ENCODE measurements at places on chromosomes 5 and 9.

DNA sequence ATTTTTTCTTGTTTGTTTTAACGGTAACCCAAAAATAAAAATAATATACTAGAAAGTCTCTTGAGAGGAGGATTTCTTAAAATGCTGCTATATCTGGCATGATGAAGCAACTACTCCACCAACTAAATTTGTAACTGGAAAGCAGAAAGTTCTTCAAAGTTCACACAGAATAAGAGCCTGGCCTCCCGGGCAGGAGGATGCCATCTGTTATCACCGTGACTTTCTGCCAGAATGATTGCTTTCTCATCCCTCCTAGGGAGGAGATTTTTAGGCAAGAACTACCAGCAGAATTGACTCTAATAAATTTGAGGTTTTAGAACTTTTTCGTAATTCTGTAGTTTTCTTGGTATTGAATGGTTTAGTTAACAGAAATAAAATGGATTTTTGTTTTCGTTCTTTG lies 464.6 kb upstream of the ACTBL2 start:
- no peak for DNase-seq

- DNase-seq, result no peak
Observed at GRCh38 chr5:78974601-78975000, 10.5 kb downstream of the ARSB start.

DNA sequence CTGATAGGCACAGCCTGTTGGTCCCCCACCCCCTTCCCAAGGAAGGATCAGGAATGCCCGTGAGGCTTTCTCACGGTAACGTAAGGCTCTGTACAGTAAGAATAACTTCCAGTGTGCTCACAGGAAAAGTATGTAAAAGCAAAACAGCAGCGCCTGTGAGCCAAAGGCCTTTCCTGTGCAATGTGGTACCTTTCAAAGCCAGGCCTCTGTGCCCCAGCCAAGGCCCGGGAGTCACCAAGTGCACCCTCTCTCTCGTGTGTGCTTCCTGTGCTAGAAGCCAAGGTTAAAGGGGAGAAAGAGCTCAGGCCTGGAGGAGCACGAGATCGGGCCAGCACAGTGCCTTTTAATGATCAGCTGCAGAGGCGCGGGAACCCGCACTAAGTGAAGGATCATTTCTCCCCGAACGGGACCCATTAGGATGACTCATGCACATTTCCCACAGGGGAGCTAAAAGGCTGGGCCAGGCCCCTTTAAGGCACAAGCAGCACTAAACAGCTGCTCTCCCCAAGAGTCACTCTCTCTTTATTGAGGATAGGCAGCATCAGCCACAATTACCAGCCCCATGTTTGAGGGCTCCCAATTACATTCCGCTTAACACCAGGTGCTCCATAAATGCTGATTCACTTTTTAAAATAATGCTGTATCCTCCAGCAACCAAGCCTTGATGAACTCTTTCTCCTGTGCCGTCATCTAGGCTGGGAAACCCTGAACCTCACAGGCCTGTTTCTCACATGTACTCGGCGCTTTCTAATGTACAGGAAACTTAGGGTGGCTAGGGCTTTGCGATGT lies 42.8 kb downstream of the SHB start:
- no peak for DNase-seq

DNA sequence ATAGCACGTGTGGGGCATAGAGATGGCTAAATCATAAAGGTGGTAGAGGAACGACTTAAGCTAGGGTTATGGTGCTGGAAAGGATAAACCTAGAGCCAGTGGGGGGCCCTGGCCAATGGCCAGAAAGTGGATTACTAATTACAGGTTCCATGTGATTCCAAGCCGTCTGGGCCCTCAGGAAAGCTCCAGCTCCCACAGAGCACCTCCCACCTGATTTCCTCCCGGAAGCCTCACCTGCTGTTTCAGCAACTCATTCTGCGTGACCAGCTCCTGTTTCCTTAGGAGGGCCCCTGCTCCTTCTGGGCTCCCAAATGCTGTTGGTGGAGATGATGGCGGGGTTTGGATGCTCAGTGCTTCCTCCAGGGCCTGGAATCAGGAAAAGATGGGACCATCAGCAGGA lies 16.2 kb downstream of the GPX3 start:
- no peak for DNase-seq

DNA sequence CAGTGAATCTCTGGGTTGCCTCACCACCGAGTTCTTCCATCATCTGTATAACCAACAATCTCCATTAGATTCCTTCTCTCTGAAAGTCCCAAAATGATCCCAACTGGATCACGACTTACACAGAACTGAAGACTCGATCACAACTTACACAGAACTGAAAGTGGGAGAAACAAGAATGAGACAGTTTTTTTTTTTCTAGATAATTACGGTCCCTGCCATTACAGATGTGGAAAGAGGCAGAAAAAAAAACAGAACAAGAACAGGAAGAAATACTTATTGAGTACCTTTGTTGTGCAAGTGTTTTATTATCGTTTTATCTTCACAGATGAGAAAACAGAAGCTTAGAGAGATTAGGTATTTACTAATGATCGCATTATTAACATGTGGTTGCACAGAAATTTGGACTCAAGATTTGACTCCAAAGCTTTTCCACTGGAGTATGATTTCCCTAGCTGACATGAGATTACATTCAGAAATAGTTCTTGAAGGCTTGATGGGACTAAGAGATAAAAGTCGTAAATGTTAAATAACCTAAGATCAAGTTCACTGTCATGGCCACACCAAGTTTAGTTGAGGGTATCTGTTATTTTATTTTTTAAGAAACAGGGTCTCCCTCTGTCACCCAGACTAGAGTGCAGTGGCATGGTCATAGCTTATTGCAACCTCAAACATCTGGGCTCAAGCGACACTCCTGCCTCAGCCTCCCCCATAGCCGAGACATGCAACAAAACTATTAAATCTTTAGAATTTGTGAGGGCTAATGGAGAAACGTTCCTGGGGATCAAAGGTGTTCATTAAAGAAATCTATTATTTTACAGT lies 8.9 kb downstream of the PLK2 start:
- DNase-seq, result no peak

GRCh38 chr9:136625101-136626065 lies 37.3 kb upstream of the EGFL7 start:
- no peak for DNase-seq

DNA sequence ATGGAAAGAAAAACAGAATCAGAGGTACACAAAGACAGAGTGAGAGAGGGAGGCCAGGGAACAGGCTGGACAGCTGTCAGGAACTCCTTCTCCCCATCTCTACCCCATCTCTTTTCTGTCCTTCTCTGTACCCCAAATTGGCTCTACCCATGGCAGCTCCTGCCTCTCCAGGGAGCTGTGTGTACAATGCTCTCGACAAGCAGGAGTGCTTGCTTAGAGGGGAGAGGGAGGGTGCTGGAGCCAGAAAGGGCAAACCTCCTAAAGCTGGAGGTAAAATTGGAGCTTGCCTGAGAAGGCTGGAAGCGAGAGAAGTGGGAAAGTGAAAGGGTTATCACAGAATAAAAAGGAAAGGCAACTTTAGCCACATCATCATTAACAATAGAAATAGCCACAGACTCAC lies 6.4 kb downstream of the TPM2 start:
- no peak for DNase-seq

- DNase-seq, result no peak
Observed at GRCh38 chr5:63811286-63811685, 151.0 kb downstream of the HTR1A start.

DNA sequence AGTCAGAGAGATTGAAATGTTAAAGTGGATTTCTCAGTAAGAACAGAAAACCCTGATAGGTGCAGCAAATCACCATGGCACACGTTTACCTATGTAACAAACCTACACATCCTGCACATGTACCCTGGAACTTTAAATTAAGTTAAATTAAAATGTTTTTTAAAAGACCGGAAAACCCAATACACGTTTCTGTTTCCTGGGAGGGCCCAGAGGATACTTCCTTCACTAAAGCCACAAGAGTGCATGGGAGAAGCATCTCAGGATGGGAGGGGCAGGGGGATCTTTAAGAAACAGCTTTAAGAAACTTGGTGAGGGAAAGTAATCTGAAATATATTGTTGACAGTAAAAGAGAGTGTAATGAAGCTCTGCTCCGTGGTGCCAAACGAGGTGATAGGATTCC lies 164.7 kb upstream of the PTGER4 start:
- DNase-seq, result no peak

DNA sequence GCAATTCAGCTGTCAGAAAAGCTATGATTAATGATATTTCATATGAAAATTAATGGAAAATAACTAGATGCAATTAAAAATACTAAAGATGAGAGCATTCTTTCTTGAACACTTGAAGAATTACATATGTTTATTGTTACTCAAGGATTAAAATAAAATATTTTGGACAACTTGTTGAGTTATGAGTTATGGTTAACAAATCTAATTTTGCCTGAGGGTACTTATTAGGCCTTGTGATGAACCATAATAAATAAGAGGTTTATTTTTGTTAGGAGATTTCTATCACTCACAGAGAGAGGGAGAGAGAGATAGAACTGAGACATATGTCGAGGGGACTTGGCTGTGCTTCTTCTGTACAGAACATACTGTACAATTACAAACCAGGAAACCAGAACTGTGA lies 183.7 kb downstream of the ISL1 start:
- DNase-seq, result no peak

DNA sequence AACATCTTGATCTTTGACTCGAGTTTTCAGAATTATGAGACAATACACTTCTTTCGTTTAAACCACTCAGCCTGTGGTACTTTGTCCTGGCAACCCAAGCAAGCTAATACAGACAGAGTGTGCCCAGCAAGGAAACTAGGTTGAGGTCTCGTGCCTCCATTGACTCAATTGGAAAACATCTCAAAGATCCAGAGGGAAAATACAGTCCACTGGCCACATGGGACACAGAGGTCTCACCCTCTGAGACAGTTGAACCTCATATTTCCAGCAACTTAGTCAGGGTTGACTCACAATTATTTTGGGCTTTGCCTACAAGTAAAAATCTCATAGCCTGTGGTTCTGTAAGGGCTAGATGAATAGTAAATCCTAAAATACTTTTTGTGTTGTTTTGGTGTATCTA lies 631.5 kb downstream of the MTRR start:
- no peak for DNase-seq

- DNase-seq, result no peak
Observed at GRCh38 chr9:117233016-117233415, 181.8 kb downstream of the ASTN2 start.

DNA sequence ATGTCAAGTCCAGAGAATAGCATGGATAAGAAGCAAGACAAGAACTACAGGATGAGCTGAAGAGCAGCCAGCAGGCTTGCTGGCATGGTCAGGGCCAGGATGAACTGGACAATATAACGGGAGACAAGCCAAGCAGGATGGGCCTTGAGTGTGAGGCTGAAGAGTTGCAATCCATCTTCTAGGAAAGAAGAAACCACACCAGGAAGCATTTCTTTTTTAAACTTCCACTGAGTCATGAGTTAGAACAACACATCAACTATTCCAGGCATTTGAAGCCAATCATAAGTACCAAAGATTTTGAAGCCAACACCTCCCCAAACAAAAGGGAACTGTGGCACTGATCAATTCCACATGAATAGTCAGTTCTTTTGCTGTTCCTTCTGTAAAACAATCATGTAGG lies 27.3 kb downstream of the SLC31A2 start:
- DNase-seq, result no peak

DNA sequence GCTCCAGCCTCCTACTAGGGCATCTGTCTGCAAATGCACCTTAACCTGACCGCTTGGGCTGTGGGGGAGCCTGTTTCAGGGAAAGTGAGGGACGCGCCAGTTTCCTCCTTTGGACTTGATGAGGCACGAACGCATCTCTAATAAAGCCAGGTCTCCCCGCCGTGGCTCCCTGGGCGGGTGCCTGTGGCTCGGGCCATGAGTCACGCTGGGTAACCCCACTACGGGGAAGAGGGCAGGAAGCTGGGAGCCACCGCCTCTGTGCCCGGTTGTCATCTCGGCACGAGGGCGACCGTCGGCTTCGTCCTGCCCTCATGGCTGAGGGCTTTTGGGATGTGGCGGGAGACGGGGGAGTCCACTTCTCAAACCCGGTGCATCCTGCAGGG lies 12.1 kb downstream of the NOTCH1 start:
- no peak for DNase-seq

GRCh38 chr9:108812396-108813025 lies 43.3 kb downstream of the ACTL7B start:
- DNase-seq, result no peak

DNA sequence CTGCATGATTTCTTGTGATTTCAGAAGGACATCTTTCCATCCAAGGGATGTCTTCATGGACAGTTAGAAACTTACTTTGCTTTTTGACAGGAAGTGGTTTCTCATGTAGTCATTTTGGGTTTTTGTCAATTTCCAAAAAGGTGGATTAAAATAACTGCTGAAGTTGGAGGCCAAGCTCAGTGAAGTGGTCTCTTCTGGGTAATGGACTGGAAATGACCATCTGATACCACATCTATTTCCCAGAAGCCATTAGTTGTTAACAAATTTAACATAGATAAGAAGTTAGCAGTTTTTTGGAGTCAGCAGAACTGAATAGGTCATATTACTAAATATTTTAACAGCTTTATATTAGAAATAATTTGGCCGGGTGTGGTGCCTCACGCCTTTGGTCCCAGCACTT lies 86.2 kb upstream of the MYO10 start:
- no peak for DNase-seq

DNA sequence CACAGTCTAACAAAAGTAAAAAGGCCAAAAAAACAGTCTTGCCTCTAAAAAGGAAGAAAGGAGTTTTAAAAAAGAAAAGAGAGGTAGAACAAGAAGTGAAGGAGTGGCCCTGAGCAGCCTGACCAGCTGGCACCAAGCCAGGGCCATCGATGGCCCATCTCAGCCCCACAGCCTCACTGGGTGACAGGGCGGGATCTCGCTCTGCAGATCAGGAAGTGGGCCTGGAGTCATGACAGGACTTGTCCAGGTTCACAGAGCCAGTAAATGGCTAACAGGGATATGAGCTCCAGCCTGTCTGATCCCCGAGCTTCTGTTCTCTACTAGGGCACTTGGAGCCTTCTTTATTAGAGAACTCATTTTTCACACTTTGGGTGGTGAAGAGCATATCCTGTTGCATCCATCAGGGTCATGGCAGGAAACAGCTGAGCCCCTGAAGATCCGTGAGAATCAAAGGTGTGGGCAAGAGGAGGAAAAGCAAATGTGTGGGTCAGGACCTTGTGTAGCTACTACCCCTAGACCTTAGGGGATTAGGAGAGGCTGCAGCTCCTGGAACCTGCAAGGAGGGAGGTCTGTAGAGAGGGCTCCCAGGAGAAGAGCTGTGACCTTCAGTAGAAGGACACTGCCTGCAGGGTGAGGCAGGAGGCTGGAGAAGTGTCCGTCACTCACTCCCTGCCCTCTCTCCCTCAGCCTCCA lies 299.0 kb upstream of the MSX2 start:
- DNase-seq, result no peak

GRCh38 chr5:104347119-104347708 lies 784.6 kb upstream of the NUDT12 start:
- DNase-seq, result peak; percentile 14
